ENCODE measurements at places on chromosomes 4 and X.

DNA sequence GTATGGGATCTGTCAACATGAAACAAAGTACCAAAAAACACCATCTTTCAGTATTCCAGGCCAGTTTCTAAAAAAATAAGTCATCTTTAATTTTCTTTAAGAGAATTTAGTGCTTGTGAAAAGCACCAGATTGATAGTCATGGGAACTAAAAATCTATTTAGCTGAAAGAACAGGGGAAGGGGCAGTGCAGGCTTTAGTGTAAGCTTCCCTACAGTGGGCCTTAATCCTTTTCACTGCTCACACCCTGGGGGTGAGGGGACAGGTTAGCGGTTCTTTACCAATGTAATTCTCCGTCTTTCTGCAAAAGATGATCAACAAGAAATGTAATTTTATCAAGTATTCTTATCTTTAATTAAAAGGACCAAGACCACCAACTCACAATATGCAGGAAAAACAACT, 47.1 kb downstream of the CHIC2 start:
- no peak for DNase-seq

GRCh38 chr4:11438647-11439046, 10.0 kb upstream of the HS3ST1 start:
- no peak for DNase-seq

- no peak for DNase-seq
Measured at GRCh38 chr4:107017443-107018343, 18.4 kb downstream of the DKK2 start.

- DNase-seq, result no peak
Measured at GRCh38 chr4:122785099-122785498, 41.5 kb upstream of the FGF2 start.

DNA sequence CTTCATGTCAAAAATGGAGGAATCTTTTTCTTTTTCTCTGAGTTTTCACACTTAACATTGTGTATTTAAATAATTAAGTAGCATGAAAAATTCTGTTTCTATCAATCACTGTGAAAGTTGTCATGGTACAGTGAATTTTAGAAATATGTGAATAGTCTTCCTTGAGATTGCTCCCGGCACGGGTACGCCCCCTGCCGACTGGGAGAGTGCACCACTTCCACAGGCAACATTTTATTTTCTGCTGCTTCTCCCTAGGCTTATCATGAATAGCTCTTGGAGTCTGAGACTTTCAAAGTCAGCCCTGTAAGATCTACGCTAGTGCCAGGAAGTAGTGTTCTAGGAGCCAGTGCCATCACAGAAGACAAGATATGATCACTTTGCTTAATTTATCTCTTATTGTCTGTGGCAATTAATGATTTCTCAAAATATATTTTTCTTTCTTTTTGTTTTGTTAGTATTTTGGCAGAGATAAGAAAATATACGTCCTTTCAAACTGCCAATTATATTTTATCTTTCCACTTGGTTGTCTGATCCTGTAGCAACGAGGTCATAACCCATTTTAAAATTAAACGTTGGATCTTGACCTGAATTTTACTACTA, 763.8 kb upstream of the AADAT start:
- peak; percentile 73 for DNase-seq

GRCh38 chrX:140672840-140673731, 36.5 kb upstream of the LINC00632 start:
- no peak for DNase-seq

- no peak for DNase-seq
Measured at GRCh38 chr4:121794505-121795188, 6.5 kb upstream of the EXOSC9 start.

DNA sequence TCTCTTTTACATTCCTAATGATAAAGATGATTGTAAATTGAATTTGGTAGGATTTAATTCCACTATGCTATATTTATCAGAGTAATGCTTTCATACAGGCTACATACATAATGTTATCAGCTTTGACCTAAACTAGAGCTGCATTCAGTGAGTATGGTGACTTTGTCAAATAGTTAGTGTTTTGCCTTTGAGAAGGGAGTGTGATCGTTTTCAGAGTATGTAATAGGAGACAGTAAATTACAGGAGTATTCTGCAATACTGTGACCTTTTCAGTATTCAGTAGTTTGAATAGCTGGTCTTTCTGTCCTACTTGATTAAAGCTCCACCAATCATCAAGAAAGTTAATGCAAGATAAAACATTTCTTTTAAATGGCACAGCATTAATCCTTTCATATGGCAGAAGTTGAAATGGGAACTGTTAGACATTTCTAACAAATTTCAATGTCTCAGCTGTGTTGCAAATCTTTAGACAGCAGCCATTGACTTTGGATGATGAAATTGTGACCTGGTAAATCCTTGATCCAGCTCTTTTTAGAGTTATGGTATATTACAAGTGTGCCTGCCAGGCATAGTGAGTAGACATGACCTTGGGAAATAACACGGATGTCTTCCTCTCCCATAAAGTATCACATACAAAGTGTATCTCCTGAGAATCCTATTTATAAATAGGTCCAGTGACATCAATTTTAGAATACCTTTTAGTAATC, 455.3 kb downstream of the KCTD8 start:
- DNase-seq, result no peak

GRCh38 chr4:11842620-11843263, 414.0 kb upstream of the HS3ST1 start:
- no peak for DNase-seq

- no peak for DNase-seq
Measured at GRCh38 chr4:78174891-78175290, 117.8 kb downstream of the FRAS1 start.

DNA sequence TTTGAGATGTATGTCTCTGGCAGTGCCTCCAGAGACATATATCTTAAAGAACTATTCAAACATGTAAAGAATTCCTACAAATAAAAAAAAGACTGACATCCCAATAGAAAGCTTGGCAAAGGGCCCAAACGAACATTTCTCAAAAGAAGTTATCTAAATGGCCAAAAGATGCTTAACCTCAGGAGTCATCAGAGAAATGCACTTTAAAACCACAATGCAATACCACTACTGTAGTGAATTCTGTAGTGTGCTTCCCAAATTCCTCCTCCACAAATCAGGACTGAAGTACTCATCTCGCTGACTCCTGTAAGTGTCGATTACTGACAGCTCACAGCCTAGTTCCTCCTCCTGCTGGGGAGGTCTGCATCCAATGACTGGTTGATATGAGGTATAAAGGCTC, 129.0 kb upstream of the MAMLD1 start:
- DNase-seq, result no peak

DNA sequence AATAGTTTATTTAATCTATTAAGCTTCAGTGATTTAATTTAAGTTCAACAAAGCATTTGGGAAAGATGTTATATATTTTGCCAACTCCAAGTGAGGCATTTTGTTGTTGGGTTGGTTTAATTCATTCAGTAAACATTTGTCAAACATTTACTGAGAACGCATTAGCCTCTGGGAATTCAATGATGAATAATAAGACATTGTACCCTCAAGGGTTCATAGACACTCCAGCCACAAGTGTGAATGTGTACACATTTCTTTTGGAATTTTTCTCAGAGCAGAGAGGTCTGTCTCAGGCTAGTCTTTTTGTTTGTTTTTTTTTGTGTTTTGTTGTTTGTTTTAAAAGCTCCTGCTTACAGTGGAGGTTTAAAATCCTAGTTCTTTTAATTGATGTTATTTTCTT, 203.9 kb downstream of the SOWAHB start:
- no peak for DNase-seq

GRCh38 chrX:46279925-46280313, 265.3 kb downstream of the ZNF674 start:
- no peak for DNase-seq

DNA sequence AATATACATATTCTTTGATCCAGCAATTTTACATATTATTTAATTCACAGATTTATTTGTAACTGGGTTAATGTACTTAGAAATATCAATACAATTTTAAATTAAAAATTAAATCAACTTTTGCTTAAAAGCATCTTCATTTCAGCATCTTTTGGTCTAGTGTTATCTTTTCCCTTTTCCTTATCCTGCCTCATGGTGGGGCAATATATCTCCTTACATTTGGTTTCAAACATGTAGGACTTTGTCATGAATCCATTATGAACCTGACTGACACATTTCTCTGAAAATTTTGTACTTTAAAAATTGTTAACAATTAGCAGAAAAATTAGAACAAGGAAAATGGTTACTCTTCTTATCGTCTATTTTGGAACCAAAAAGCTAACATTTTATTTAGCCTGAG, 42.8 kb upstream of the ANK2 start:
- no peak for DNase-seq

GRCh38 chrX:133444952-133445831, 29.9 kb upstream of the GPC4 start:
- DNase-seq, result no peak

DNA sequence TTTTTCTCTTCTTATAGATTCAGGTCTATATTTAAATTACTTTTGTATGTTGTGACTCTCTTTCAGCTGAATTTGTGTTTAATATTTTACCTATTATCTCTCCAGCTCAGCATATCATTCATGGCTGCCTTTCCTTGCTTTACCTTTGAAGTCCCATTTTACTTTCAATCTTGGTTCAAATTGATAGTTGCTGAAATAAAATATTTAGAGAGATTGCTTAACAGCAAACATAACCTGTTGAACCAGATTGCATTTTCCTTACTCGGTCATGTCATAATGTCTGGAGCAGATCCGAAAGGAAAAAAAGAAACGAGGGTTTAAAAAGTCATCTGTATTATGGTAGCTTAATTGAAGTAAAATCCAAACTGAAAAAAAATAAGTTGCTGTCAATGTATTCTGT, 94.1 kb downstream of the IL1RAPL2 start:
- DNase-seq, result no peak
